Activated CD8-positive, alpha-beta memory T cell treated with anti-CD3 and anti-CD28 coated beads for 1 hour (primary cell): ENCODE measurements at places on chromosomes 6 and 20.

DNA sequence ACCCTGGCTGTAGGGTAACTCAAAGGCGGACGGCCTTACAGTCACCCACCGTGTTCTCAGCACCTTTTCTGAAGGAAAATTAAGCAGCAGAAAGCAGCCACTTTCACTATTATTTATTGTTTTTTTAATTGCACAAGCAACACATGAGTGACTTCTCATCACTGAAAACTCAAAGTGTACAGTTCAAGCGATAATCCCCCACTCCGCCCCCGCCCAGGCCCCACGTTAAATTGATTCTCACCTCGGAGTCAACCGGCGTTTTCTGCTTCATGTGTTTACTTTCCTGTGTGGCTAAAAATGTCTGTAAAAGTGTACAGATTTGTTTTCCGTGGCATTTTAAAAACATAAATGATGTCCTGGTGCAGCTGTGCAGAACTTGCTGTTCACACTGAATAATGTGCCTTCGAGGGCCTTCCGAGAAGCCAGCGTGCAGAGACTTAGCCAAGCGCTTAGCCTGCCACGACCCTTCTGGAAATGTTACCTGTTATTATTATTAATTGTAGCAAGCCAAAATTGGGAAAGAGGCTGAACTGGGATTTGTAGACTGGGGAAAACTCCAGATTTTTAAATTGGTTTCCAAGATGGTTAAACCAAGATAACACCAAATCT lies 335.7 kb downstream of the CDH4 start:
- no peak for DNase-seq

- no peak for DNase-seq
Measured at GRCh38 chr6:63333440-63333839, 13.7 kb upstream of the LGSN start.

DNA sequence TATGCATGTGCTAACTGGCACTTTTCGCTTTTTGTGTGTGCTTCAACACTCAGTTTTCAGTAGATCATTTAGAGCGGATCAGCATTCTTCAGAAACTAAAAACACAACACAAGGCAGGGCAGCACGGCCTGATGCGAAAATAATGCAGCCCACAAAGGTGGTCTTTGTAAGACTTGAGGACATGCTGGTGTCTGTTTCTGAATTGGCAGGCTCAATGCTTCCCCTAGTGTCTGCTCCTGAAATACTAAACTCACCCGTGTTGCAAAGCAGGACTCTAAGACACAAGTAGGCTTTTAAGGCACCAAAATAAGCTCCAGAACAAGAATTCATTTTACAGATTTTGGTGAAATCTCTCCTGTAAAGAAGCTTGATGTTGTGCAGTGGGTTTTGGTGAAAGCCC lies 676.5 kb downstream of the TENT5A start:
- no peak for DNase-seq

GRCh38 chr6:28408076-28408802 lies 8.7 kb upstream of the ZSCAN12 start:
- DNase-seq: no peak

GRCh38 chr20:63297371-63297781 lies 4.4 kb downstream of the COL20A1 start:
- no peak for DNase-seq

DNA sequence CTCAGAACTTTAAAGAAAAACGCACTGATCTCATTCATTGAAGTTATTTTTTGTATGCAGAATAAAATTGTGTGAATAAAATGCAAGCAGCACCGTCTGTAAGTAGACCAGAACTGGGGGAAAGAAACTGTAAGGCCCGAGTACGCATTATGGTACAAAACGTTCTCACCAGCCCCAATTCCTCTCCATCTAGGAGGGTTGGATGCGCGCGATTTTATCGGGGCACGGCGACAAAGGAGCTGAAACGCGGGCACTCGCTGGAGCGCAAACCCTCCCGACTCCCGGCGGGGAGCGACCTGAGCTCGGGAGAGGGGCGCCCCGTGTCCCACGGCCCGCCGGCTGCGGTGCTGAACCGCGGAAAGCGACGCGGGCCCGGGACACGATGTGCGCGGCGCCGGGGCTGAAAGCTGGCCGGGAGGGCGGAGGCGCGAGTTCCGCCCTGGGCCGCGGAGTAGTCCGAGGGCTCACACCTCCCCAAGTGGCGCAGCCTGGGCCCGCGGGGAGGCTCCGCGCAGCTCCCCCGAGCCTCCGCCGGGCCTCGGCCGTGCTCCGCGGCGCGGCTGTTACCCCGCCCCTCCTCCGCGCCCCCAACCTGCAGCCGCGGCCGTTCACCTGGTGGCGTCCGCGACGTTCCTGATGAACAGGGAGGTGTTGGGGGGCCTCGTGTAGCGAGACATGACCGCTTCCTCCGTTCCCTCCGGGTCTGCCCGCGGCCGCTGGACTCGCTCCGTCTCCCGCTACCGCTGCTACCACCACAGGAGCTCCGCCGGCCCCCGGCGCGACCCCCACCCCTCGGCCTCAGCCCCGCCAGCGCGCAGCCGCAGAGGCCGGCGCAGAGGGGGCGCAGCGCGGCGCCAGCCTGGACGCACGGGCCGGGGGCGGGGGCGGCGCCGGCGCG lies at the start of gene SRSF12:
SRSF12 (minus strand) TSS at position 861 of the 898 bp plus-strand sequence; CDS start at position 677, 184 bp downstream.
- DNase-seq: peak; percentile 0

- DNase-seq: no peak
Measured at GRCh38 chr20:24253321-24253720, 216.1 kb upstream of the SYNDIG1 start.

- DNase-seq: no peak
Measured at GRCh38 chr6:143556529-143556928, 45.0 kb upstream of the FUCA2 start.

- DNase-seq: no peak
Measured at GRCh38 chr20:57996465-57996864, 232.0 kb downstream of the ANKRD60 start.
